ENCODE measurements at places on chromosomes 6 and 20. TPM values are rescaled to one million over a fixed set of nuclear protein-coding genes. Genes with fewer than 3 reads are reported as not detected.

Gene GLP1R
- total RNA-seq, result not detected

Gene LINC00237
- total RNA-seq, result not detected

Gene JAG1
- total RNA-seq, result 136 TPM

Gene PTK7
- total RNA-seq, result 36.5 TPM

Gene PACSIN1
- not detected for total RNA-seq

Gene EEF1A2
- 3.5 TPM for total RNA-seq

Gene CFB
- 49.7 TPM for total RNA-seq

Gene POU5F1
- total RNA-seq, result 1.3 TPM

Gene BMP7
- not detected for total RNA-seq

Gene CGA
- total RNA-seq, result not detected

Gene GABRR1
- not detected for total RNA-seq

Gene GHRH
- not detected for total RNA-seq

Gene FARS2
- total RNA-seq, result 22.9 TPM

Gene PTCRA
- total RNA-seq, result not detected

Gene GNAS-AS1
- total RNA-seq, result 0.72 TPM

Gene TINAG
- total RNA-seq, result not detected

Gene CD93
- 1.6 TPM for total RNA-seq

Gene SLC35B3
- total RNA-seq, result 28.9 TPM

Gene GABRR2
- 0.33 TPM for total RNA-seq

Gene PRELID3B
- 66.5 TPM for total RNA-seq

Gene VWA7
- 0.26 TPM for total RNA-seq

Gene CST2
- total RNA-seq, result 17.5 TPM

Gene OR2J3
- total RNA-seq, result not detected

Gene OR11A1
- total RNA-seq, result not detected

Gene PRDM1
- total RNA-seq, result 2.3 TPM
